Mammary epithelial cell (primary cell): ENCODE measurements at places on chromosomes 12 and 14.
A peak's percentile ranks its signal among the peaks of the same experiment; 100 is the strongest.

GRCh38 chr14:102817942-102818940, 41.0 kb downstream of the TRAF3 start:
- DNase-seq, result peak; percentile 37

DNA sequence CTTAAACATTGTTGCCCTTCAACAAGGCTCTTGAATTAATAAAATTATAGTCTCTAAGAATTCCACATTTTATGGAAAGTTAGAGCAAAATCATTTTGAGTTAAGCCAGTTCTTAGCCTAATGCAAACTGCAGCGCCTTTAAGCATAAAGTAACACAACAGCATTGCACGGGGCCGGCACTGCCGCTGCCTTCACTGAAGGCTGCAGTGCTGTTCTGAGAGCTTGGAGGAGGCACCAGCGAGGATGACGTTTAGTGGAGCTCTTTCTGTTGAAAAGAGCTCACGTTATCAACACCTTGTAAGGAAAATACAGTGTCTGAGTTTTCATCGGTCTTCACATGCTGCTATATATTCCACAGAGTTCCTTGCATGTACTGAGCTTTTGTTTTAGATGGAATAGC, 38.3 kb upstream of the DYNC1H1 start:
- DNase-seq, result no peak

DNA sequence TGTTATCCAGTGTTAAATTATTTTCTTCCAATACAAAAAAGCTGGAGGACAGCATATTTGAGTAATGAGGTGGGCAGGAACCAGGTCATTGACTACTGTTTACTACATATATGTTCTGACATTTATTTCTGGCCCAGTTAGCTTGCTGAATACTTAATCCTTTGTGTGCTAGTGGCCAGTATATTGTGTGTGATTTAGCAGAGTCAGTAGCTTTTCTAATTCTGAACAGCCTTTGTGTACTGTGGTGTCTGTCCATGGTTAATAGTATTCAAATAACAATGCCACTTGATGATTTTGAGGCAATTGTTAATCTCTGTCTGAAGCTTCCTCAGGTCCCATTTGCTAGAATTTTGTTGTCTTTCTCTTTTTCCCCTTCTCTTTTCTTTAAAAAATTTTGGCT, 286.5 kb upstream of the E2F7 start:
- DNase-seq, result no peak

DNA sequence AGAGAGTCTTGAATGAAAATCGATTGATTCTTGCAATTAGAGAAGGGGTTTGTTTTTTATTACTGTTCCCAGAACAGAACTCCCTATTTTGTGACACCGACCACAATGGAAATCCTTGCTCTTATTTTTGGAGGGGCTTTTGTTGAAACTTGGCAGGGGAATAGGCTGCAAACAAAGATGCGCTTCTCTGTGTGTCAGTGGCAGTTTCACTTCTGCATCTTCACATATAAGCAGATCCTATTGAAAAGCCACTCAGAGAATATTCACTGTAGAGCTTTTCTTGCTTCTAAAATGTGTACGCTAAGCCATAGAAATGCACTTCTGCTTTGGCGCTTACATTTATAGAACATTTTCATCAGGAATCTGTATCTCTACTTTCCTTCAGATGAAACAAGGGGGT, 1822.4 kb upstream of the SEL1L start:
- no peak for DNase-seq

GRCh38 chr12:50022903-50023302, 2.4 kb downstream of the RACGAP1 start:
- no peak for DNase-seq

GRCh38 chr12:94560431-94561221, 89.7 kb downstream of the TMCC3 start:
- peak; percentile 98 for DNase-seq

- no peak for DNase-seq
Measured at GRCh38 chr12:11725686-11726085, 76.2 kb downstream of the ETV6 start.

DNA sequence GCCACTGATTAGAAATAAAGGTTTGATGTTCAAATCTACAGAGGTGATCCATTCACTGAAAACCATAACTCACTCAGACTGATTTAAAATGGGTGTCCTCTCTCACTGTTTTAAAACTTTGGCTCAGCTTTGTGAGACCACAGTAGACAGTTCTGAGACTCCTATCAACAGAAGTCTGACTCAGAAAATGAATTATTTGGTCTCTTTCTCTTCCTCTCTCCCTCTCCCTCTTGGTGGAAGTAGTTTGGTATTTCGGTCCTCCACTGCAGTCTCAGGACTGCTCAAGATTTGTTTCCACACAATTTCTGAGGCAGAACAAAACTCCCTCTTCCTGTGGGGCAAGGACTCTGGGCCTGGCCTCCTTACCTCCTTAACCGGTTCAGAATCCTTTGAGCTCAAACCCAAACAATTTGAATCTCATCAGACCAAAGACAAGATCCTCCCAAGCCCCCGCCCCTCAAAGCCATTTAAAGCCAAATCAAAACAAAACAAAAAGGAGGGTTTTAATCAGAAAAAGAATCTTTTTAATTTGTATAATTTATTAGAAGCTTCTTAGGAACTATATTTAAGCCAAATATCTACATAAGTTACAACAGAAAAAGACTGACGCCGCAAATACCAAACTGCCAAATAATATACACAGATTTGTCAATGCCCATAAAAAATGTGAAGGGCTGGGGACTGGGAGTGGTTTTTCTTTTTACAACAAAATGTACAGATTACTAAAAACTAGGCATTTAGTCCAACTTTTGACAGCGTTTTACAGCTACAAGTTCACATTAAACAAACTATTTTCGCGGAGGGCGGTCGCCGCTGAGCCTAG, 3.9 kb downstream of the NKX2-1 start:
- no peak for DNase-seq

GRCh38 chr12:47876440-47876960, 28.3 kb downstream of the VDR start:
- peak; percentile 93 for DNase-seq
